Motor neuron (in vitro differentiated cells): ENCODE measurements at places on chromosomes 1 and 21.

DNA sequence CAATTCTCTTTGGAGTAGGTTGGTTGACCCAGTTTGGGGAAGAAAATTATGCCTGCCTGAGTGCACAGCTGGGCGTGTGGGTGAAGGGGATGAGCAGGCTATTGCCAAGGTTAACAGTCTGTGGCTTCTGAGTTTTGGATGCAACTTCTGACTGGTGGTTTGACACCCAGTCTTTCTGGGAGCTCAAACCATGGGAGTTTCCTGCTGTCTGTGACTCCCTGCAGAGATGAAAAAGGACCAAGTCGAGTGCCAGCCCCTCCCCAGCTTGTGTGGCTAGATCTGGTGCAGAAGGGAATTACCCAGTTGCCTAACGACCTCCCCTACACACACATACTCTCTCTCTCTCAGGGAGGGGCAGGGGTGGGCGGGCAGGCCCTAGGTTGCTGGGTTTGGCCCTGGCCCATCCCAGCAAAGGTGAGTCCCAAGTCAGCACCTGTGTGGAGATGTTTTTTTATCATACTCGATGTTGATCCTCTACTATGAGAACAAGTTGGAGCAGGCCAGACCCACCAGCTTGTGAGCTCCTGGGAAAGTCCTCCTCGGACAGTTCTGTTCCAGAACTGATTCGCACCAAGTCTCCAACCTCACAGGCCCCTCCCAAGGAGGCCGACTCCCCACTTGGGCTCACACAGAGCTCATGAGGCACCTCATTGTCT is 28.2 kb downstream of the PKP1 start:
- peak; percentile 2 for ATAC-seq

DNA sequence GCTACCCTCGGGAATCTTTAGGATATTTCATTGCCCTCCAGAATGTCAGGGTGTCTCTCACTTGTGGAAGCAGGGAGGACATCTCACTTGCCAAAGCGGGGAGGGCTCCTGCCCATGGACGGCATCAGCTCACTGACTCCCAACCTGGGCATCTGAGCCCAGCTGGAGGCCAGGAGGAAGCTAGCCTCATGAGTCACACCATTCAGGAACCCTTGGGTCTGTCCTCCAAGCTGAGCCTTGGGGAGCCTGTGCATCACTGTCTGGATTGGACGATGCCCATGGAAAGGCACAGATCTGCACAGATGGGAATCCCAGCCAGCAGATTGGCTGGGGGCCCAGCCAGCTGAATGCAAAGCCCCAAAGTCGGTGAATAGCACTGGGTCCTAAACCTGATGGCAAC is 25.2 kb downstream of the WNT3A start:
- ATAC-seq = no peak

DNA sequence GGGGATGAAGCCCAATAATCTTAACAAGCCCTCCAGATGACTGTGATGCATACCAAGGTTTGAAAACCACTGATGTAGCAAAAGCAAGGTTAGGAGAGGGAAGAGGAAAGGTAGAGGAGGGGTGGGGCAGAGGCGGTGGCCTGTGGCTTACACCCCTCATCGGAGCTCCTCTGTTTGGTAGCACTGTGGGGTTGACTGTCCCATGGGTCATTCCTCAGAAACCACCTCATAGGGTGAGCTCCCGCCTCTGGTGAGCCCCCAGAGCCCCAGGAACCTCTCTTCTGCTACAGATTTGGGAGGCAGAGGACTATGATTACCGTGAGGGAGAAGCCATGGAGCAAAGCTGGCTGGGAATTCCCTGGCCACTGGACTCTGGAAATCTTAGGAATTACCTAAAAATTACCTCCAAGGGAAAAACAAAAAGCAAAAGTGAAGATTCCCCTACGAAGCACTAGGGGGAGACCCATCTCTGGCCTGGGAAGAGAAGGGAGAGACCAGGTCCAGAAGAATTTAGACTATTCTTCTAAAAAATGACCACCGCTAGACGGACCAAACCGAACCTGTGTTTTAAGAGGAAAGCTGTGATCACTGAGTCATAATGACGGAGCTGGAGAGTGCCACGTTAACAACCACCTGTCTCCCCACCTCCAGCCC is 1.5 kb upstream of the RASSF5 start:
- ATAC-seq = no peak

GRCh38 chr1:96306809-96307560 is 414.6 kb upstream of the PTBP2 start:
- ATAC-seq = no peak

- ATAC-seq = no peak
These were observed 36.6 kb downstream of the TNFSF18 start for GRCh38 chr1:173014160-173014559.

DNA sequence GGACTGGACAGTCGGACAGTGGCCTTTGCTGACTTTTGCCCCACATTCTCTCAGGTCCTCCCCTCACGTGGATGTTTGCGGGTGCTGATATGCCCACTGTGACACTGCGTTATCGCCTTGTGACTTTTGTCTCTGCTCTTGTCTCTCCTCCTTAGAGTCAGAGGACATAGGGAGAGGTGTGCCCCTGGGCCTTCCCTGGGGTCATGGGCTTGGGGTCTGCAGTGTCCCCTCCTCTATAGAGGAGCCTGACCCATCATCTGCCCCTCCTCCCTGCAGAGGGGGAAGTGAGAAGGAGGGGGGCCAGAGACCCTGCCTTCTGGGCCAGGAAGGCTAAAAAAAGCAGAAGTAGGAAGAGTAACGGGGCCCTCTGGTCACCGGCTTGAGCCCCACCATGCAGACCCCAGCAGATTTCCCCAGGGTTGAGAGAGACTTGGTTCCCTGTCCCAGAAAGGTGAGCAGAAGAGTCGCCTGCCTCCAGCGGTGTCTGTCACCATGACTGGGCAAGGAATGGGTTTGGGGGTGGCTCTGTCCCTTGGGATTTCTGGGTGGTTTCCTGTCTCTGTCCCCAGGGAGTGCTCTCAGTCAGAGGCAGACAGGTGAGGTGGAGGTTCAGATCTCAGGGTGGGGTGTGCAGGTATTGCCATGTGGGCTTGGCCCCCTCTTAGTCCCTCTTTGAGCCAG is 13.3 kb downstream of the RPS6KA1 start:
- no peak for ATAC-seq

DNA sequence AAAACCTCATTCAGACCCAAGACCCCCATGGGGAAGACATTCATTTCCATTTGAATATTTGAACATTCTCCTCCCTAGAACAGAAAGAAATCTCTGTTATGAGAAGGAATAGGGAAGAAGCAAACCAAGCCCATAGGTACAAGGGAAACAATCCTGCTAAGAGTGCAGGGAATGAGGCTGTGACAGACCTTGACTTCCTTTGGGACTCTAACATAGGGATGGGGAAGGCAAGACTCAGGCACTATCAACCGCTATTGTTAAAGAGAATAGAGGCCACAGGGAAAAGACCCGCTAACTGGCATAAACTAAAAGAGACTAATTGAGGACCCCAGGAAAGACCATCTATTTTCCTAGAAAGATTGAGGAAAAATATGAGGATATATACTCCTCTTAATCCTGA is 117.8 kb upstream of the BRINP3 start:
- ATAC-seq = no peak

DNA sequence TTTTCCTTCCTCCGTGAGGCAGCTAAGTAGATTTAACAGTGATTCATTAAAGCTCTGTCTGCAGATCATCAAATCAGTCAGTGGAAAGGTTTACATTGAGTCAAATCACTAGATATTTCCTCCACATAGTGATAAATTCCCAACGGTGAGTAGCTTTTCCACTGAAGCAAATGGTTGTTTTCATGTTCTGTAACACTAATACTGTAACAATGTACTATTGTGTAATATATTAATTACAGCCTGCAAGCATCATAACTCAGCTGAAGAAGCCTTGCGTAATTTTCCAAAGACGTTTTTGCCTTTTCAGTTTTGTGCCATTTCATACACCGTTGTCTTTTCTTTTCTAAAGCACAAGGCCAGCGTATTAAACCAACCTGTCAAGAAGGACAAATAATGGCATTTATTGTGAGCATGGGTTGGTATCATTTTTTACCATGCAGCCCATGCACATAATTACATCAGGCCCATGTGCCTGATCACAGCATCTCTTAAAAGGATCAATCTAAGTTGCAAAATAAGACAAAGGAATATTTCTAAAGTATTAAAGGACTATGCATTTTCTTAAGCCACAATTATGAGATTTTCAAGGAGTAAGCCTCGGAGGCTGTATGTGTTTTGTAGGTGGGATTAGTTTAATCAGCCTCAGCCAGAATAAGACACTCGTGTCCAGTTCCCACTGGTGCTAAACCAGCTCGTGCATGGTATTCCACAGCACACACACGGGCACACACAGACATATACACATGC is 16.7 kb upstream of the PDE9A start:
- no peak for ATAC-seq

- ATAC-seq = peak; percentile 69
These were observed 22.1 kb downstream of the RGS8 start for GRCh38 chr1:182662121-182662890.

- no peak for ATAC-seq
These were observed 12.8 kb downstream of the PMVK start for GRCh38 chr1:154923695-154924094.

GRCh38 chr1:178330153-178330552 is 166.6 kb downstream of the CLEC20A start:
- no peak for ATAC-seq

DNA sequence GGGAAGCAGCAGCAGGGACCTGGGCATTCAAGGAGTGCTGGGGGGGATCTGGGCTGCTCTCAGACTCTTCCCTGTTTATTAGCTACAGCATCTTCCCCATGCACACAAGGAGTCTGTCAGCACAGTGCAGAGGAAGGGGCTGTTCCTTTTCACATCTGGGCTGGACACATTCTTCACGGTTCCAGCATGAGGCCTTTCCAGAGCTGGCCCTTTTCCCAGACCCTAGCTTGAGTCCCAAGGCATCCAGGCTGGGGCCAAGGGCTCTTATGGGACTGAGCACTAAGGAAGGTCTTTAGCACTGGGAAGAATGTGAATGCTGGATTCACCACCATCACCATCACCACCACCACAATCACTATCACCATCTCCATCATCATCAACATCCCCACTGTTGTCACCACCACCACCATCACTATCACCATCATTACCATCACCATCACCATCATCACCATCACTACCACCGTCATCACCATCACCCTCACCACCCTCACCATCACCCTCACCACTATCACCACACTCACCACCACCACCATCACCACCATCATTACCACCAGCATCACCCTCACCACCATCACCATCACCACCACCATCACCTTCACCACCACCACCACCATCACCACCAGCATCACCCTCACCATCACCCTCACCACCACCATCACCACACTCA is 28.4 kb downstream of the PARK7 start:
- no peak for ATAC-seq

DNA sequence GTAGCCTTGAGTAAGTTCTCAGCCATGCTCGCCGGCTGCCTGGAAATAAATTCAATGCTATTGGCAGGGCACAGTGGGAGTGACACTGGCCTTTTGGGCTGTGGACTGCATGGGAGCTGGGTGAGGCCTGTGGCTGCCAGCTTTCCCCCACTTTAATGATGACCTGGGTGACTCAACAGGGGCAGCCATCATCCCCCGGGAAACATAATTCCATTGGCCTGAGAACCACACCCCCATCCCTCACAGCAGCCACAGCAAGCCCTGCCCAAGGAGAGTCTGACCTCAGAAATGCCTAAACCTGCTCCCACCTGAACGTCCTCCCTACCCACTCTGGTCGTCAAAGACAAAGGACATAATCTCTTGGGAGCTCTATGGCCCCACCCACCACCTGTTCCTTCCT is 384.0 kb downstream of the LTN1 start:
- ATAC-seq = no peak

DNA sequence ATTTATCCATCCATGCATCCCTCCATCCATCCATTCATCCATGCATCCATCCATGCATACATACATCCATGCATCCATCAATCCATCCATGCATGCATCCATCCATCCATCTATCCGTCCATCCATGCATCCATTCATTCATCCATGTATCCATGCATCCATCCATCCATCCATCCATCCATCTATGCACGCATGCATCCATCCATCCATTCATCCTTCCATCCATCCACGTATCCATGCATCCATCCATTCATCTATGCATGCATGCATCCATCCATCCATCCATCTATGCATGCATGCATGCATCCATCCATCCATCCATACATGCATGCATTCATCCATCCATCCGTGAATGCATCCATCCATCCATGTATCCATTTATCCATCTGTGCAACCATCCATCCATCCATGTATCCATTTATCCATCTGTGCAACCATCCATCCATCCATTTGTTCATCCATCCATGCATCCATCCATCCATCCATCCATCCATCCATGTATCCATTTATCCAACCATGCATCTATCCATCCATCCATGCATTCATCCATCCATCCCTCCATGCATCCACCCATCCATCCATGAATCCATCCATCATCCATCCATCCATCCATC is 30.3 kb upstream of the TINAGL1 start:
- ATAC-seq = no peak

GRCh38 chr1:43222879-43223278 is 46.9 kb upstream of the TMEM125 start:
- ATAC-seq = no peak

GRCh38 chr1:17990401-17990800 is 117.2 kb upstream of the IGSF21 start:
- no peak for ATAC-seq

DNA sequence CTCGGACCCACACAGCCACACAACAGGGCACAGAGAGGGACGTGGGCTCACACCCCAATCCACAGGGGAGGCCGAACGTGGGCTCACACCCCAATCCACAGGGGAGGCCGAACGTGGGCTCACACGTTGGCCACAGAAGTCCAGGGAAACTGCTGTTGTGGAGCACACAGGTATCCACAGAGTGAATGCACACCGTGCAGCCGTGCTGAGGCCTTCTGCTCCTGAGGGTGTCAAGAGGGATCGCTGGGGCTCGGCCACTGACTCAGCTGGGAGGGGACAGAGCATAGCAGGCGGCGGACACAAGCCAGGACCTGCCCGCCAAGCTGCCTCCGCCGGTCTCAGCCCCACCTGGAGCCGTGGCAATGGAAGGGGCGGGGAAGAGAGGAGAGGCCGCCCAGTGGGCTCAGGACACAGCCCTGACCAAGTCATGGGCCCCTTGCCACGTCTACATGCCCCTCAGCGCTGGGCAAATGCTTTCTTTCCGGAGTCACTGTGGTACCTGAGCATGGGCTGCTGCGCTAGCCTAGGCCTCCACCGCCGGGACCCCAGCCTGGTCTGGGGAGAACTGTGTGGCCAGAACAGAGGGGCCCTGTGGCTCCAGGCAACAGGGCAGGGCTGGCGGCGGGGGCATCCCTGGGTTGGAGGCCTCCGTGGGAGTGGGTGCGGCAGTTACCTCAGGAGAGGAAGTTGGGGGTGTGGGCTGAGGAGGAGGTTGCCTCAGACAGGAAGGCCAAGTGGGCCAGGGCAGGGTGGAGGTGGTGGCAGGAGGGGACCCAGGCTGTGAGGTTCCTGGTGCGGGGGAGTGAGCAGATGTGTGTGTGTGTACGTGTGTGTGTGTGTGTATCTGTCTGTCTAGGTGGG is 1.2 kb downstream of the SYTL1 start:
- peak; percentile 58 for ATAC-seq

DNA sequence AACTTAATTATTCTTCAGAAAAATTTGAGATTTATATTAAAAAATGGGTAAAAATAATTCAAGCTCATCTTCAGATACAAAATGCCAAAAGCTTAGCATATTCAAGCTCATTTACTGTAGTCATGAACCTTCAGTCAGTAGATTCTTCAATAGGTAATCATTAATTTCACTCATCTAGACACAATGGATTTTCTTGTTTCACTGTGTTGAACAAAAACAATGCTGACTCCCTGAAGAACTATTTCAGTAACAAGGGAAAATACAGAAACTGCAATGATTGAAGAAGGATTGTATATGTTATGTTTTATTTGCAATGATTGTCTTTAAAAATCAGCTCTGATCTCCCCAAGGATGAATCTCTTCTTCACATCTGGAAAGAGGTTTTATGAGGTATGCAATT is 9.2 kb upstream of the HOOK1 start:
- no peak for ATAC-seq
